Activated CD4-positive, alpha-beta memory T cell treated with anti-CD3 and anti-CD28 coated beads, Interleukin-2, amount 10 ng/mL, durations not matched to agents 7 days and 5 days (primary cell): ENCODE measurements at places on chromosomes 6 and 20. TPM values are rescaled to one million over a fixed set of nuclear protein-coding genes. Genes with fewer than 3 reads are reported as not detected.

TPX2 gene
- 138 TPM for total RNA-seq

DNA sequence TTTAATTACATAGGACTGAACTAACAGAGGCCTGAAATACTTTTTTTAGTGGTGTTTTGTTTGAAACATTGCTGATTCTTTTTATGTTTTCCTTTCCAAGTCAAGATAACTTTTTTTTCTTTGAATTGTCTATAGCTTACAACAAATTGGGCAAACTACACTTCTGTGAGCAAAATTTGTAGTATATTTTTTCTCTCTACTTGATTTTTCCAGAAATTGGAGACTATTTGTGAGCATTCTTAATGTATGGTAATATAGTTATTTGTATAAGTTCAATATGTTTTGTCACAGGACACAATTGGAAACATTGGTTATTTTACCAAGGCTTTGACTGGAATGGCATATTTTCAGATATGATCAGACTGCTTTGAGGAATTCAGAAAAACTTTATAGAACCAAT, 216.5 kb downstream of the SYNE1 start:
- H3K4me3 ChIP-seq: no peak overlapping the region
- peaks cover 2% of the 10 kb centered on the region for H3K27me3 ChIP-seq
- no peaks in the 10 kb centered on the region for H3K36me3 ChIP-seq
- no peak overlapping the region for H3K27ac ChIP-seq

MDC1 gene
- 54.6 TPM for total RNA-seq

HM13 gene
- 162 TPM for total RNA-seq

GRCh38 chr6:1096967-1097765, 214.7 kb upstream of the FOXQ1 start:
- no peak overlapping the region for H3K4me3 ChIP-seq
- no peak for DNase-seq
- H3K36me3 ChIP-seq: no peaks in the 10 kb centered on the region

- H3K4me3 ChIP-seq: no peak overlapping the region
- H3K4me1 ChIP-seq: no peaks in the 10 kb centered on the region
- H3K36me3 ChIP-seq: peaks cover 2% of the 10 kb centered on the region
- peaks cover 9% of the 10 kb centered on the region for H3K27me3 ChIP-seq
- no peak for DNase-seq
Measured at GRCh38 chr20:20752712-20753111, 40.3 kb upstream of the RALGAPA2 start.

PAX1 gene
- not detected for total RNA-seq

GRCh38 chr6:45571159-45571558, 193.4 kb upstream of the SUPT3H start:
- no peaks in the 10 kb centered on the region for H3K27me3 ChIP-seq
- peaks cover 44% of the 10 kb centered on the region for H3K4me1 ChIP-seq
- H3K36me3 ChIP-seq: peaks cover 26% of the 10 kb centered on the region

NOX3 gene
- not detected for total RNA-seq
